ENCODE measurements at places on chromosomes 11 and 22. TPM values are rescaled to one million over a fixed set of nuclear protein-coding genes. Genes with fewer than 3 reads are reported as not detected.

DNA sequence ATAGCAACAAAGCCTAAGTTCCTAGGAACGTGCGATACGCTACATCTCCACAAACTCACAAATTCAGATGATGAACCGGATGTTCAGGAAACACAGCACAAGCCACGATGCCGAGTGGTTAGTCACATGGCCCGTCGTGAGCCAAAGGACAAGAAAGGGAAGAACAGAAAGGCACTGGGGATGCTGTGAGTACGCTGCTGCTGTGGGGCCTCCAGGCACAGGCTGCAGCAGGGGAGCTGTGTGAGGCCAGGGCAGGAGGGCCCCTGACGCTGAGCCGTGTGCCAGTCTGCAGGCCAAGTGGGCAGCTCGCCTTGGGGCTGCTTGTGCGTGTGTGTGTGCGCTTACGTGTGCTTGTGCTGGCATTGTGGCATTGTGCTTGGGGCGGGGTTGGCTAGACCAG is 89.4 kb downstream of the CTTN start:
- DNase-seq = no peak

GRCh38 chr22:33971561-33971961 is 51.3 kb upstream of the LARGE1 start:
- DNase-seq = no peak

DNA sequence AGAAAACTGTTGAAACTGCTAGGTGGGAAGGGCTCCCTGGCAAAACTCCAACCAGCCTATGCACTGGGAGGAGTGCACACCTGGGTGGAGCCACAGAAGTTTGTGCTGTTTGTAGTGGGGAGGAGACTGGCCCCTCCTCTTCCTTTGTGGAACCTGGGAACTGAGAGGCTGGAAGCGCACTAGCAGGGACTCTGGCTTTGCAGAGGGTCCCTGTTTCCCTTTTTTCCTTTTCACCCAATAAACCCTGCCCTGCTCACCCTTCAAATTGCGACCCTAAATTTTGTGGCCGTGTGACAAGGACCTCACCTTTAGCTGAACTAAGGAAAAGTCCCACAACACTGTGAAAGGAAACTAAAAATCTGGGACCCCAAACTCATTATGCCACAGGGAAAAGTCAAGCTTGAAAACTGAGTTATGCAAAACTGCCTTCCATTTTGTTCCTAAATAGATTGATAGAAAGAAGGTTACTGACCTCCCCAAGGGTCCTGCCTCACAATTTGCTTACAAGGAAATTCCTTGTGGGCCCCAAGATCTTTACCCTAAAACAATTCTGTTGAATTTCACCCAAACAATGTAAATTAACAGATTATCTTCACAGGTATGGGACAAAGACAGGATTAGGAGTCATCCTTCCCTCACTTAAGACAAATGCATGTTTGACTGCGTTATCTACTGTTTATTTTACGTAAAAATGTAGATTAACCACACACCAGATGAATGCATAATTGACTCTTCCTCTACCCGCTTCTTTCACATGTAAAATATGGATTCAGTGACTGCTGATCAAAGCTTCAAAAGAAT is 81.0 kb downstream of the SLC36A4 start:
- peak; percentile 44 for DNase-seq

DNA sequence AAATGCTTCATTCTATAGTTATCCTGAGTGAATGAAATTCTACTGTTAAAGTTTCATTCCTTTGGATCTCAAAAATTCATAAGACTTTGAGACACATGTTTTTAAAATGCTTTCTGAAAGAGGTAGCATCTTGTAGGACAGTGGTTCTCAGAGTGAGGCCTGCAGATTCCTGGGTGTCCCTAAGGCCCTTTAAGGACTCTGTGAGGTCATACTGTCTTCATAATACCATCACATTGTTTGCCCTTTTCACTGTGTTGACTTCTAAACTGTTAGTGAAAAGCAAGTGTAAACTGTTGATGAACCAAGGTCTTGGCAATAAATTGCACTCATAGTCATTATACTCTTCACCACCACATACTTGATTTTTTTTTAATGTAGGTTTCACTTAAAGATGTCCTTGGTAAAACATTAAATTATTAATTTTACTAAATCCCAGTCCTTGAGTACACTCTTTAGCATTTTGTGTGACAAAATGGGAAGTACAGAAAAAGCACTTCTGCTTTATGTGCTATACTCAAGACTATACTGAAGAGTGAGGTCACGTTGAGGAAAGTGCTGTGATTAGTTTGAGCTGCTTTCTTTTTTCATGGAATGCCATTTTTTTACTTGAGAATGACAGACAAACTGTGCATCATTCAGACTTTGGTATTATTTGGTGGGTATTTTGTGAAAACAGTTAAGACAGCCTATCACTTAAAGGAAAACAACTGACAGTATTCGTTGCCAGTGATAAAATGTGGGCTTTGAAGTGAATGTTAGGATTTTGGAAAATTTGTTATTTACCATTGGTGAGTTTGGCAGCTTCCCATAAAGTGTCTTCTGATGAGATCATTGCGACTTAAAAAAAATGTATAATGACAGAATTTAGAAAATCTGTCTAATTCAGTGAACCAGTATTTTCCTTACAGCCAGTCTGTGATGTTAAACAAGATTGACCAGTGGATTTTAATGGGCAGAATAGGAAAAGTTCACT is 61.1 kb downstream of the SPECC1L start:
- no peak for DNase-seq

- DNase-seq = no peak
These were observed 57.6 kb downstream of the USP47 start for GRCh38 chr11:11899401-11899800.

GRCh38 chr22:27435844-27436576 is 365.5 kb downstream of the MN1 start:
- DNase-seq = no peak

DNA sequence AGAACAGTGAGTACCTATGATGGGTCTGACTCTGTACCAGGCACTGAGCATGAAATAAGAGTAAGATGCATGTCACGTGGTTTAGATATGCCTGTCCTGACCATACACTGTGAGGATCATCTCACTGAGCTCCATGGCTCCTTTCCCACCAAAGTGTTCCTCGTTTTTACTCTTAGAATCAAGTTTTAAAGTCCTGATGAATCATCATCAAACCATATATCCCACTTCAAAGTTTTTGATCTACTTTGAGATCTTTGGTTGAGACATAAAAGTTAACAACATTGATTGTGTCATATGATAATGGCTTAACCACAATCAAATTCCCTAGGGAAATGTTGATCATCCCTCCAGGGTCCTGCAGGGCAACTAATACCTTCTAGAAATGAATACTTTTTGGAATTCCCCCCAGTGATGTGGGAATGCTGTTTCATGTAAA is 12.8 kb downstream of the ETS1 start:
- no peak for DNase-seq

FZD4 gene
- 6.9 TPM for polyA plus RNA-seq

NOL12 gene
- 24.0 TPM for polyA plus RNA-seq

KCNK7 gene
- 31.1 TPM for polyA plus RNA-seq

IGF2 gene
- 20.4 TPM for polyA plus RNA-seq

SYT12 gene
- polyA plus RNA-seq = 3.1 TPM

H19 gene
- 23.5 TPM for polyA plus RNA-seq

All from small intestine (tissue), 16 donors.